Smooth muscle cell of the umbilical artery (primary cell): ENCODE measurements at places on chromosomes 1 and 21. TPM values are rescaled to one million over a fixed set of nuclear protein-coding genes. Genes with fewer than 3 reads are reported as not detected.

HLX gene
- 5.4 and 5.6 TPM in 2 replicates for total RNA-seq

NTNG1 gene
- total RNA-seq: 0.30 and 2.2 TPM in 2 replicates

GNAT2 gene
- total RNA-seq: 0.09 TPM in 1 of 2 replicates, not detected in the other

NCMAP gene
- not detected in 2 replicates for total RNA-seq

DCST2 gene
- total RNA-seq: not detected in 2 replicates

IGSF21 gene
- not detected in 2 replicates for total RNA-seq

PDC gene
- under 0.01 TPM in 1 of 2 replicates, not detected in the other for total RNA-seq

CCDC27 gene
- not detected in 2 replicates for total RNA-seq

LRRC71 gene
- 0.37 TPM in 1 of 2 replicates, not detected in the other for total RNA-seq

GIPC2 gene
- 0.30 and 1.2 TPM in 2 replicates for total RNA-seq

IFFO2 gene
- total RNA-seq: 10.4 and 22.0 TPM in 2 replicates

CD1B gene
- total RNA-seq: not detected in 2 replicates

IVNS1ABP gene
- total RNA-seq: 97.5 and 122 TPM in 2 replicates

TCP10L gene
- total RNA-seq: 0.46 and 0.59 TPM in 2 replicates
